ENCODE measurements at places on chromosomes 12 and 14. TPM values are rescaled to one million over a fixed set of nuclear protein-coding genes. Genes with fewer than 3 reads are reported as not detected.

DNA sequence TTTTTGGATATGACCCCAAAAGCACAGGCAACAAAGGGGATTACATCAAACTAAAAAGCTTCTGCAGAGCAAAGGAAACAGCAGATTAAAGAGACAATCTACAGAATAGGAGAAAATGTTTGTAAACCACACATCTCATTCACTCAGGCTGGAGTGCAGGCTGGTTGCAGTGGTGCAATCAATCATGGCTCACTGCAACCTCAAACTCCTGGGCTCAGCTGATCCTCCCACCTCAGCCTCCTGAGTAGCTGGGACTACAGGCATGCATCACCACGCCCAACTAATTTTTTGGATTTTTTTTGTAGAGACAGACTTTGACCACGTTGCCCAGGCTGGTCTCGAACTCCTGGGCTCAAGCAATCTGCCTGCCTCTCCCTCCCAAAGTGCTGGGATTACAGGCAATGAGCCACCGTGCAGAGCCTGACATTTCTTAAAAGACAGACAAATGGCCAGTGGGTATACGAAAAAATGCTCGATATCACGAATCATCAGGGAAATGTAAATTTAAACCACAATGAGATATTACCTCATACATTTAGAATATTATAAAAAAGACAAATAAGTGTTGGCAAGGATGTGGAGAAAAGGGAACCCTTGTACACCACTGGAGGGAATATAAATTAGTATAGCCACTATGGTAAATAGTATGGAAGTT lies 9.8 kb downstream of the NCKAP5L start:
- peaks cover 16% of the 10 kb centered on the region for H3K4me1 ChIP-seq
- H3K27ac ChIP-seq: no peak overlapping the region
- no peaks in the 10 kb centered on the region for H3K27me3 ChIP-seq
- no peak overlapping the region for H3K4me3 ChIP-seq
- H3K36me3 ChIP-seq: no peaks in the 10 kb centered on the region
- no peak for DNase-seq

GRCh38 chr12:16955083-16955657 lies 349.2 kb upstream of the LMO3 start:
- H3K27me3 ChIP-seq: no peaks in the 10 kb centered on the region
- H3K27ac ChIP-seq: no peak overlapping the region

The RFLNA gene
- 0.50 TPM for total RNA-seq

The TMEM229B gene
- 6.4 TPM for total RNA-seq

The KRT7 gene
- 257 TPM for total RNA-seq

The RAB15 gene
- total RNA-seq: 13.8 TPM

The IL22 gene
- total RNA-seq: not detected

All from lower lobe of right lung (tissue), 2 donors.